ENCODE measurements at places on chromosomes 11 and 22.

- peak; percentile 81 for DNase-seq
Measured at GRCh38 chr22:44330744-44331660, 18.3 kb upstream of the SHISAL1 start.

- peak; percentile 29 for DNase-seq
Measured at GRCh38 chr11:69526453-69526810, 45.0 kb downstream of the LINC01488 start.

DNA sequence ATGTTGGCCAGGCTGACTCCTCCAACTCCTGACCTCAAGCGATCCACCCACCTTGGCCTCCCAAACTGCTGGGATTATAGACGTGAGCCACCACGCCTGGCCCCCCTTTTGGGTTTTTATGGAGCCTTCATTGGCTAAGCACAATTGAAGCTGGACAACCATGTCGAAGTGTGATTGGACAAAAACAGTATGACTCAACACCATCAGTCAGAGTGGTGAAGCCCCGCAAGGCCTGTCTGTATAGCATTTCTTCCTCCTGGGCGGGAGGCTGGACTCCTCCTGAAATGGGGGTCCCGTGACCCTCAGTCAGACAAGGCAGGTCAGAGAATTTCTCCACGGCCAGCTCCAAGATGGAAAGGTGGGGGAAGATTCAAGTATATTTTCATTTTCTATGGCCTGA lies 3.1 kb upstream of the PARVB start:
- DNase-seq: no peak

DNA sequence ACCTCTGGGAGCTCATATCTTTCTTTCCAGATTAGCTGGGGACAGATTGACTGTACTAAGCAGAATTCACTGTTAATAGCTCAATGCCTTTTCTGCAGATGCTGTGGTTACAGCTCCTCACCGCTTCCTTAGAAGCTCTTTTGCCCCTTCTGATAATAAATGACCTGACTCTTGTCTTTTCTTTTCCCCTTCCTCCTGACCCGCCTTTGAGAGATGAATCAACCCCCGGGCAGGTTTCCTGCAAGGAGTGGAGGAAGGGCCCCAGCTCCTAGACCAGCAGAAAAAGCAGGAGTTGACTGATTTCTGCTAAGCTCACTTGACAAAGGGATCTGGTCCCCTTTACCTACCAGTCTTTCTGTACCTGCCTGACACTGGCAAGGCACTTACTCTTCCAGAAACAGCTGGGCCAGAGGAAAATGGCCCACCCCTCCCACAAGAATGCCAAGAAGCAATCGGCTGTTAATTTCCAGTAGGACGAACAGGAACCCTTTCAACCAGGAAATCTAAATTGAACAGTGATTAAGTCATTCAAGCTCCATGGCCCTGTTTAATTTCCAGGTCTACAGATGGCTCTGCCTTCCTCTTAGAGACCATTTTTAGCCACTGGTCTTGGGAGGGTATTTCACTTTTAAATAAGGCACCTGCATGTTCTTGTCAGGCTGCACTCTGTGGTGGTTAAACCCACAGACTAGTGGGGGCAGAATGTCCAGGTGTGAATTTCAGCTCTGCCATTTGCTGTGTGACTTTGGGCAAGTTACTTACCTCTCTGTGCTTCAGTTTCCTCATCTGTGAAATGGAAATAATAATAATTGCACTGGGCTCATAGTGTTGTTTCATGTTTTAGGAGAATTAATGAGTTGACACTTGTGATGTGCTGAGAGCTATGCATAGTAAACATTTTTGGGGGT lies 67.5 kb downstream of the PRR5L start:
- DNase-seq: peak; percentile 67

DNA sequence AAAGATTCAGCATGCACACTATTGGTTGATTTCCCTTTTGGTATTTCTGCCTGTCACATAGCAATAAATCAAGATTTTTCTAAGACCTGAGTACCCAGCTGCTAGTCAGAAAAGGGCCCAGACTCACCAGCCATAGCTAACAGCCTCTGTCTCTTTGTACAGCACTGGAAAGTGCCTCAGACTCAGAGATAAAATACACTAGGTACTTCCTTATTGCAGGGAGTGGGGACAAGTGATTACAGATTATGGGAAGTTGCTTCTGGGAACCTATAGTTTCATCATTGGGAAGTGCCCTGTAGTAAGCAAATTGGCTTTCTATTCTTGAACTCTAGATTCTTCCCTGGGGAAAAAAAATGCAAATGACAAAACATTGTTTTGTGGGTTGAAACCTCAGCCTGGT lies at the start of gene CASP5:
Gene CASP5 (minus strand): TSS at position 166 of the 400 bp plus-strand sequence. CDS start 32 bp downstream, at position 134.
- DNase-seq: no peak

DNA sequence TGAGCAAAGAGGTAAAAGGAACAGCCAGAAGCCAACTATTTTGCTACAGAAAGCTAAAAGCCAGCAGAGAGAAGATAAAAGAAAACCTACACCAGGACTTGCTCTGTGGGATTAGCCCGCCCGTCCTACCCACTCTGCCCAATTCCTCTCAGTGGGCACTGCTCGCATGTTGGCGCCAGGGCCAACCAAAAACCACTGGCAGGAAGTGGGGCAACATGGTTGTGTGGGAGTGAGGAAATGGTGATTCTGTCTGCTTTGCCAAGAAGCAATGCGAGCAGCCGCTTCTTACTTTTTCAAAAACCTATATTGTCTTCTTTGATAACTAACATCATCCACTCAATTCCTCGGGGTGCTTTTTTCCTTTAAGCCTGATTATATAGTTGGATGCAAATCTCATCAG lies 14.2 kb upstream of the APOA1 start:
- no peak for DNase-seq

Measured in endodermal cell (in vitro differentiated cells).